Suprapubic skin (tissue), 4 donors: ENCODE measurements at places on chromosomes 6 and 20. TPM values are rescaled to one million over a fixed set of nuclear protein-coding genes. Genes with fewer than 3 reads are reported as not detected.

The TBXT gene
- total RNA-seq, result not detected

DNA sequence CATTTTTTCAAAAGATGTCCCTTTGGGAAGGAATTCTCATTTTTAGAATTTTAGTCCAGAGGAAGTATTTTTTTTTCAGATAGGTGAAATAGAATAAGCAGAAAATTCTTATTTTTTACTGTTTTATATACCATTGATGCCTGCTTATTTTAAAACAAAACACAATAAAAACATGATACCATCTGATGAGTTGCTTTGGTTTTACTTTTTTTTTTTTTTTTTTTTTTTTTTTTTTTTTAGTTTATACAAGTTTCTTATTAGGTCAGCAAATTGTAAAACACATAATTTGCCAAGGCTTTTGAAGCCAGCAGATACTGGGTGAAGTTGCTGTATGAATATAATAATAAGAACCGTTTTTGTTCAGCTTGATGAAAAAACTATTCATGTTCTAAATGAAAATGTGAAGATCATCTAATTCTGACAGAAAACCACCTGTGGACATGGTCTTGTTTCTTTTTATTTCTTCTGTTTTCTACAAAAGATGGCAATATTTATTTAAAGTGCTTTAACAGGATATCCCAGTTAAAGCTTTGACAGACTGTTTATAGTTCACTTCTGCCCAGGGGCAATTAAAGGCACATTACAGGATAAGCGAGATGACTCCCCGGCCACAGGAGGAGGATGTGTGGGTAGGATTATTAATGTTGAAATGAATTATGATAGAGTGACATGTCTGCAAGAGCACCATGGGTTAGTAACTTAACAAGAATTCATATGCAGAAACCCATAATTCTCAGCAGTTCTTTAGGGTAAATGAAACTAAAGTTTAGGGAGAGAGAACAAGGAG lies 31.1 kb downstream of the MYB start:
- DNase-seq, result no peak

- DNase-seq, result no peak
These were observed 1310.5 kb upstream of the CITED2 start for GRCh38 chr6:140684776-140685550.

The TP53TG5 gene
- total RNA-seq, result 0.32 TPM

The CNKSR3 gene
- total RNA-seq, result 10.8 TPM

DNA sequence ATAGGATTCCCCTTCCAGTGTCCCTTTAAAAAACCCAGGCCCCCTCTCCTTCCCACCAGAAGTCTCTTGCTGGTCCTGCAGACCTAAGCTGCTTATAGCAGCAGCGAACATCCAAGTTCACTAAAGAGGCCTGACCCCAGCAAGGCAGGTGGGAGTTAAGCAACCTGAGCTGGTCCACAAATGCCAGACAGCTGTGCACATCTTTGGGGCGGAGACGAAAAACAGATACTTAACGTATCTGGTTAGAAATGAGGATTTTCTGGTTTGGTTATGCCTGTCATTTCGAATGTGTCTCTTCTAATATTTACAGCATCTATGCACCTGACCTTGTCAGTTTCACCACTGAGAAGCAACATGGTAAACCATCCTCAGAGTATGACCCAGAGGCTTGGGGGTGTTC lies 87.8 kb downstream of the SLC2A10 start:
- DNase-seq, result no peak

The ADGB gene
- total RNA-seq, result not detected

GRCh38 chr6:170130771-170131241 lies 160.1 kb downstream of the DLL1 start:
- DNase-seq, result peak; percentile 78

The FOXF2 gene
- total RNA-seq, result 3.0 TPM

The PRDM13 gene
- total RNA-seq, result not detected

- peak; percentile 66 for DNase-seq
These were observed 2.2 kb upstream of the GRM4 start for GRCh38 chr6:34147906-34148630.

DNA sequence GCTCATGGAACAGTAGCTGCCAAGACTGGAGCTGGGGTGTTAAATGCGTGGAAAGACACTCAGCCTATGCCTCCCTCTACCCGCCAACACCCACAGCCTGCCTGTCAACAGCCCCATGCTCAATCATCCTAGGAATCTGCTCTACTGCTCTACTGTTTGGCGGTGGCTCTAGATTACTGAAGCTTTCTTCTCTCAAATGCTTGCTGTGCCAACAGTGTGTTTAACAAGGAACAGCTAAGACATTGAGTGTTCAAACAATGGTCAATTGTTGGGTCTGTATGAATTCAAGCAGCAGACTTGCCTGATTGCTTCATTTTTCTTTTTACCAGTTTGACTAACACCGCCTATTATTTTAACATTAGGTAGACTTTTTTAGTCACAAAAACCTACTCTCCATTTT lies 258.6 kb downstream of the SOD2 start:
- no peak for DNase-seq

- DNase-seq, result no peak
These were observed 143.0 kb upstream of the SLC22A16 start for GRCh38 chr6:110619275-110619908.

The PACSIN1 gene
- total RNA-seq, result not detected

DNA sequence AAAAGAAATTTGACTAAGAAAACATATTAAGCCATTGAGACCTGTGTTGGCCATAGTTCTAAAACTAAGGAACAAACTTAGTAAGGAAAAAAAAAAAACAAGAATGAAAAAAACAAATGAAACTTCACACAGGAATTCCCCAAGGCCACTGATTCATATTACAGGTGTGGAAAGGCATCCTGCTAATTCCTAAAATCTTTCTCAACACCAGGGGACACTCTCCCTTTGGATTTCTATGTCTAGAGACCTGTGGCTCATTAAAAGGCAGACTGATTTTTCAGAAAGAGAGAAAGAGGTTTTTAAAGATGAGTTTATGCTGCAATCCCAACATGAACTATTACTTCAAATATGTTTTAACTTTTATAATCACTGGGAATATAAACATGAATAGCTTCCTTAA lies at the start of gene OR12D1:
Gene OR12D1, plus strand, starts transcription at position 341 of the 400 bp plus-strand sequence.
- no peak for DNase-seq

The GGT7 gene
- total RNA-seq, result 10.2 TPM

DNA sequence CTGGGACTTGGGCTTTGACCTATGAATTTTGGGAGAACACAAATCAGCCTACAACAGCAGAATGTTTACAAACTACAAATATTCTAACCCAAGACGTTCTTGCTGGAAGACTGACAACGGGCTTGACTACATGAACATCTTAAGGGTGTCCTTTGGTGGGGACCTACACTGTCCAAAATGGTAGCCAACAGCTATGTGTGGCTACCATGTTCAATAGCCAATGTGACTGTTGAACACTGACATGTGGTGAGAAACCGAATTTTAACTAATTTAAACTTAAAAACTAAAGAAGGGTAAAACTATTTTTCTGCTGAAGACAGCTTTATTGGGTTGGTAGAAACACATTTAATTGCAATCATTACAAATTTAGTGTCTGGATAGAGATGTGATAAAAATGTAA lies 30.1 kb downstream of the LINC00237 start:
- no peak for DNase-seq

DNA sequence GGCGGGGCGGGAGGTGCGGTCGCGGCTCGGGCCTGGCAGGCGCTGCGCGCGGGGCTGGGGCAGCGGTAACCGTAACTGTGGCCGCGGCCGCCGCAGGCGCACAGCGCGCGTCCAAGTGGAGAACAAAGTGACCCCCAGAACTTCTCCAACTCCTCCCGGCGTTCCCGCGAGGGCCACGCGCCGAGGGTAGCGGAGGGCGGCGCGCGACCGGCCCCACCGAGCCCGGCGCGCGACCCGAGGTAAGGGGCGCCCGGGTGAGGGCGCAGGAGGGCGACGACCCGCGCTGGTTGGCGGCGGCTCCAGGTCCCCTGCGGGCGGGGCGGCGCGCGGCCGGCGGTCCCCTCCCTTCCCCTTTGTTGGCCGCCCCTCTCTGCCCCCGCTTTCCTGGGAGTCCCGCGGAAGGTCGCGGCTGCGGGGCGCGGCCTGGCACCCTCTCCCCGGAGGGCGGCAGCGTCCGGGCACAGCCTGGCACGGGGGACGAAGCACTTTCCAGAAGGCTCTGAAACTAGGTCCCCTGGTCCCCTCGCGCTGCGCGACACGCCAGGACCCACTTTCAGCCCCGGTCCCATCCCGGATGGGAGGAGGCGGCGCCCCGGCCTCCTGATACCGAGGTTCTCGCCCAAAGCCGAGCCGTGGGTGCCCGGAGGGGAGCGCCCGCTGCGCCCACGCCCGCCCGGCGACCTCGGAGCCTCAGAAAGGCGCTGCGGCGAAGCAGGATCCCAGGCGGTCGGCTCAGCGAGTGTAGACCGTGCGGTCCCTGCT lies at the start of gene TIAM2:
Gene TIAM2, plus strand, starts transcription at position 62 of the 762 bp plus-strand sequence. CDS start 133,909 bp downstream, outside the sequence.
- no peak for DNase-seq

GRCh38 chr6:125524356-125524755 lies 222.6 kb upstream of the HDDC2 start:
- no peak for DNase-seq

DNA sequence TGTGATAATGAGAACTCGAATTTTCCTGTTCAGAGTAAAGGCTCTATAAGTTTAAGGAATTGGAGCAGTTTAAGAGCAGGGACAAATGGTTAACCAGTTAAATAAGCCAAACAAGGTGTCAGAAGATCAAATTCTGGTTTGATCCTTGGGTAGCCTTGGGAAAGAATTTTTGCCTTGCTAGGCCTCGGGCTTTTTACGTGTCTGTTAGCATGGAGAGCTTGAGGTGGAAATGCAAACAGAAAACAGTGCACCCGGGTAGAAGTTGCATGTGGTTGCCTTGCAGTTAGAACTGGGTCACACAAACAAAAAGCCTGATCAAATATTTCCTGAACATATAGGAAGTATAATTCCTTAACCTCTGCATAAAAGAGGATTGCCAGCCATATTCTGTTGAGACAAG lies 58.3 kb downstream of the RIN2 start:
- DNase-seq, result no peak

The PTCRA gene
- total RNA-seq, result not detected

DNA sequence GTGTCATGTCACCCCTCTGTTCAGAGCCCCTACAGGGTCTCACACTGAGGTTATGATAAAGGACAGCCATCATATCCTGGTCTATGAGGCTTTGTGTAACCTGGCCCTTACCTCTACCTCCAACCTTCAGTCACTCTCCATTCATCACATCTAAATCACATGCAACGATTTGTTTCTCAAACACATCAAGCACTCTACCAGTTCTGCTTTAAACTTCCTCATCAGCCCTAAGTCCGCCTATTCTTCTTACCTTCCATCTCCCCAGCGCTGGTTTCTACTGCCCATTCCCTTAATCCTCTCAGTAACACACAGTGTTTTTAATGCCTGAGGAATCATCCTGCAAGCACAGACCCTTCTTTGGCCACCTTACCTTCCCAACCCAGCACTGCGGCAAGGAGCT lies 17.9 kb upstream of the BACH2 start:
- DNase-seq, result no peak

The LPA gene
- total RNA-seq, result not detected

- no peak for DNase-seq
These were observed at the start of gene DNAH8 for GRCh38 chr6:38715016-38715689. TSS of gene DNAH8 (plus strand) at chr6:38715311. CDS start at chr6:38722810, 7,499 bp downstream.

The SLC12A5 gene
- total RNA-seq, result 0.40 TPM

The RAB5IF gene
- total RNA-seq, result 42.2 TPM

The NINL gene
- total RNA-seq, result 2.5 TPM

DNA sequence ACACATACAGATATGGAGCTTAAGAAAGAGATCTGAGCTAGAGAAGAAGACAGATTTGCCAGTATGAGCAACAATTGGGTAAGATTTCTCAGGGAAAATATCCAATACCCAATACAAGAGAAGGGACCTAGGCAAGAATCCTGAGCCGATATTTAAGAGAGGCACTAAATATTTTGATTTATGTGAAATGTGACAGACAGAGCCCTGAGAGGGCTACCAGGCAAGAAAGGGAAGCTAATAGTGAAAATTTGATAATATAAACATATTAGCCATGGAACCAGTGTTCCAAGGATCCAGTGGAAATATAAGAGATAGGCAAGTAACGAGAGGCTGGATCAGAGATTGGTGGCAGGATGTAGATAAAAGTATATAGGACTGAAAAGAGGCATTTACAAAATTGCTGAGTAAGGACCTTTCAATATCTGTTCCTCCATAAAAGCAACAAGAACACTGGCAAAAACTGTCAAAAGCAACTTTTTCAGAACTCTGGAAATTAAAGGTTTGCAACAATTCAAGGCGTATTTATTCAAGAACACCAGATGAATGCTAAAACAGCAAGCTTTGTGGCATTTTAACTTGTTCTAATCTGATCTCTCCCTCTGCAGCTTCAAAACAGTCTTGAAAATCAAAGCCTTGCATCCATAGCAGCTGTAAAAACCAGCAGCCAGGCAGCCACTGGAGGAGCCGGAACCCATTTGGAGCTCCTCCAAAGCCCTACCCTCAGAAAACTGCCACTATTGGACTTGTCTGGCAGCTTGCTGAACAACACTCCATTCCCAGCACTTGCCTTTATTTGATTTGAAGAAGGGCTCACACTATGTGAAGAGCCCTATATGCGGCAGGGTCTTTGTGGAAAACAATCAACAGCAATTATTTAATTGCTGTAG lies 58.8 kb downstream of the REV3L start:
- DNase-seq, result no peak

The CD24 gene
- total RNA-seq, result 118 TPM

- no peak for DNase-seq
These were observed 174.0 kb downstream of the SASH1 start for GRCh38 chr6:148516617-148517016.

The IFT52 gene
- total RNA-seq, result 10.7 TPM

DNA sequence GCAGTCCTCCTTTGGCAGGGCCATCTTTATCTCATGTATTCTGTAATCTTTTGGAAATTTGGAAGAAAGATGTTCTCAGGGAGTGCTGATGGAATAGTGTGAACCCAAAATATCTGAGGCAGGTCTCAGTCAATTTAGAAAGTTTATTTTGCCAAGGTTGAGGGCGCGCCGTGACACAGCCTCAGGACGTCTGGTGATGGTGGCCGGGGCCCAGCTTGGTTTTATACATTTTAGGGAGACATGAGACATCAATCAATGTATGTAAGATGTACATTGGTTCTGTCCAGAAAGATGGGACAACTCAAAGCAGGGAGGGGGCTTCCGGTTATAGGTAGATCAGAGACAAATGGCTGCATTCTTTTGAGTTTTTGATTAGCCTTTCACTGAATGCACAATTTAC lies 89.8 kb downstream of the ERMARD start:
- DNase-seq, result no peak

GRCh38 chr6:75666592-75666991 lies 64.9 kb downstream of the SENP6 start:
- no peak for DNase-seq

- no peak for DNase-seq
These were observed 1239.3 kb downstream of the EPHA7 start for GRCh38 chr6:92180090-92180489.

The CCR6 gene
- total RNA-seq, result 1.1 TPM
